Skeletal muscle cell (primary cell): ENCODE measurements at places on chromosomes 4 and X.

- no peak for DNase-seq
Observed at GRCh38 chr4:28360681-28361080, 1500.0 kb downstream of the STIM2 start.

DNA sequence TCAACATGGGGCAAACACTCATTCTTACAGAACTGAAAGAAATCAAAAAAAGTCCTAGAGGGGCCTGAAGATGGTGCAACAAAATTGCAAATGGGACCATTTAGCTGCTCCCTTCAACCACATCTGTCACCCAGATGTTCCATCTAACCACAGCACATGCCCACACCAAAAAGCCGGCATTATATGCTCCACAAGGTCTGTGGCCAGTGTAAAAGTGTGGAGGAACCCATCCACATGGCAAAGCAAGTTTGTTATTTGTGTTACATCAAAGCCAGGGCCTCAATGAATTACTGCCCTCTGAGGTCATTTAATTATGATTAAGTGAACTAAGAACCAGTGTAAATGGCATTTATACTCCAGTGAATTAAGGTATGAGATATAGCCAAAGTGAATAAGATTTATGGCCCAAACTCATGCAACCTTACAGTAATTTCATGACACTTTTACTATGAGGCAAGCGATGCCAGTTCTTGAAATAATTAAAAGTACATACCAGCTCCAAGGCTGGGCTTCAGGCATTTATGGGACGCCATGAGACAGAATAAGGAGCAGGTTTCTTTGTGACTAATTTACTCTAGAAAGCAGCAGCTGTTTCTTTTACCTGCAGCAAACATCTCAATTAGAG is 48.7 kb upstream of the FGF16 start:
- DNase-seq, result no peak

DNA sequence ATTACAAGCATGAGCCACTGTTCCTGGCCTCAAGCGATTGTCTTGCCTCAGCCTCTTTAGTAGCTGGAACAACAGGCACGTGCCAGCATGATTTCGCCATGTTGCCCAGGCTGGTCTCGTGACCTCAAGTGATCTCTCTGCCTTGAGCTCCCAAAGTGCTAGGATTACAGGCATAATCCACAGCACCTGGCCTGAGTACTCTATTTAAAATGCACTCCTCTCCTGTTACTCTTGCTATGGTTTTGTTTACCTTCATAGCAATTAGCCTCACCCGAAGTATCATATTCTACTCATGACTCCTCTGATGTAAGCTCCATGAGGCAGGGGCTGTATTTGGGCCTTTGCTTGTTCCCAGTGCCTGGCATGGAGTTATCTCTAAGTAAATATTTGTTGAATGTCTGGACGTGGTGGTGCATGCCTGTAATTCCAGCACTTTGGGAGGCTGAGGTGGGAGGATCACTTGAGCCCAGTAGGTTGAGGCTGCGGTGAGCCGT is 92.5 kb upstream of the SLC34A2 start:
- no peak for DNase-seq

GRCh38 chr4:184094532-184095159 is 123.0 kb downstream of the ENPP6 start:
- DNase-seq, result no peak

GRCh38 chr4:48196758-48197504 is 62.9 kb upstream of the TXK start:
- DNase-seq, result no peak

DNA sequence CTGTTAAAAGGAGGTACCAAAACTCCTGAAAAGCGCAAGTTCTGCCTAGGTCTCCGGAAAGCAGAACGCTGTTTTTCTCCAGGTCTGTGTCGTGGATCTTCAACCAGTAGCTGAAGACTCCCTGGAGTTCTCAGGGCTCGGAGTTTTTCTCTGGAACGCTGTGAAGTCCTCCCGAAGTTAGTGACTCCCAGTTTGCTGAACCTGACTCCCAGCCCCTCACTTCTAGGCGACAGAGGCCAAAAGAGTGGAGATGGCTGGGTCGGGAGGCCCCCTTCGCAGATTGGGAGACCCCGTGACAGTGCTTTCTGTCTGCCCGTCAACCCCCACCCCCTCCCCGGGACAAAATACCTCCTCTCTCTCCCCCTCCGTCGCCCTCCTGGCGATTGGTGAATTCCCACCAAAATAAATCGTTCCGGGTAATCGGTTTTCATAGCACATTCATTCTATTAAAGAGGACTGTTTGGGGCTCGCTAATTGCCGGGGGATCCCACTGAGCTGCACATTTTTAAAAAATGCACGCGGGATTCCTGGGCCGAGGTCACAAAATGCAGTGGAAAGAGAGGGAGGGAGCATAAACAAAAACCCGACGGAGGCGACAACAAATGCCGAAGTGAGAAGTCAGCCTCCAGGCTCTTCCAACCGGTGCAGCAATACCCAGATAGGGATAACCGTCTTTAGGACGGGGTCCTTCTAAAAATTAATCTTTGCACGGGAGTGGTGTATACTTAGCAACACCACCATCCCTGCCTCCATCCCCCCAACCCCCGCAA is 4.0 kb upstream of the MSX1 start:
- DNase-seq, result no peak

DNA sequence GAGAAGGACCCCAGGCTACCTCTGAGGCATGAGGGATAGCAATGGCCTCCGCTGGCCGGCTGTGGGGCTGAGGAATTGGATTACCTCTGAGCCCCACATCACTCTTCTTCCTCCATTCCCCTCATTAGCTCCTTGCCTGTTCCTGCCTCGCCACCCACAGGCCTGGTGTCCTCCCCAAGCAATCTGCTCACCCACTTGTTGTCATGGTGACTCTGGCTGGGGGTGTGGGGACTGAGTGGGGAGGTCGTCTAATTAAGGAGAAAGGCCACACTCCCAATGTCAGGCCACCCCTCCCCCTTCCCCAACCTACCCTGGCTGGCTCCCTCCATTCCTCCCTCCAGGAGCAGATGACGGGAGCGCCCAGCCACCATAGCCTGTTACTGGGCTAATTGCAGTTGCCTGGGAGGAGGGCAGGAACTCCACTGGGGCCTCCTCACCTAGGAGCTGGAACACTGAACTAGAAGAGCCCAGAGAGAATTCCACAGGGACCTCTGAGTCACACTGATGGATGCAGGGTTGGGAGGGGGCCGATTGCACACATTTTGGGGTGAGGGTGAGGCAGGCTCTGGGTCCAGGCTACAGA is 20.7 kb downstream of the NALF2 start:
- DNase-seq, result no peak

DNA sequence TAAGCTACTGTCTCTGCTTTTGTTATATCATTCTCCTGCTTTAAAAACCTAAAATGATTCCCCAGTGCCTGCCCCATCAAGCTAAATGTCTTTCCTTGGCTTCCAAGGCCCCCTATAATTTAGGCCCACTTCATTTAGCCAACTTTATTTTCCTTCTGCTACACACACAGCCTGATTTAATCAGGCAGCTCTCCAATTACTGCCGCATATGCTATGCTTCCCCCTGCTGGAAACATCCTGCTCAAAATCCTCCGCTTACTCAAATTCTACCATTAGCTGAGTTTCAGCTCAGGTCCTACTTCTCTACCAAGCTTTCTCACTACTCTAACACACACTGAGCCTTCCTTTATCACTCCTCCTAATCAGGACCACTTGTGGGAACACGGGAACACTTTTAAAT is 17.0 kb downstream of the LAMP2 start:
- DNase-seq, result no peak

DNA sequence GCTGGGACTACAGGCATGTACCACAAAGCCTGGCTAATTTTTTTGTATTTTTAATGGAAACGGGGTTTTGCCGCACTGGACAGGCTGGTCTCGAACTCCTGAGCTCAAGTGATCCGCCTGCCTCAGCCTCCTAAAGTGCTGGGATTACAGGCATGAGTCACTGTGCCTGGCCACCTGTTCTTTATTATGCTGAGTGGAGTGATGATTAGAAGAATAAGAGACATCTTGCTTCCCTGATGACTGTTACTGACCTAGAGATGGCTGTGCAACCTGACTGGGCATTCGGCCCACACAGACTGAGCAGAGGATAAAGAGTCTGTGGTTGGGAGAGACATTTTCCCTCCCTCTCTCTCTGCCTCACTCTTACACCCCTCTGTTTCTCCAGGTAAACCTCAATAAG is 56.7 kb downstream of the SPINK2 start:
- DNase-seq, result peak; percentile 48

- DNase-seq, result no peak
Observed at GRCh38 chr4:140257461-140258305, 103.7 kb upstream of the MAML3 start.

- no peak for DNase-seq
Observed at GRCh38 chr4:78342125-78342524, 209.4 kb upstream of the ANXA3 start.

- DNase-seq, result no peak
Observed at GRCh38 chrX:17497193-17497592, 122.2 kb downstream of the NHS start.

DNA sequence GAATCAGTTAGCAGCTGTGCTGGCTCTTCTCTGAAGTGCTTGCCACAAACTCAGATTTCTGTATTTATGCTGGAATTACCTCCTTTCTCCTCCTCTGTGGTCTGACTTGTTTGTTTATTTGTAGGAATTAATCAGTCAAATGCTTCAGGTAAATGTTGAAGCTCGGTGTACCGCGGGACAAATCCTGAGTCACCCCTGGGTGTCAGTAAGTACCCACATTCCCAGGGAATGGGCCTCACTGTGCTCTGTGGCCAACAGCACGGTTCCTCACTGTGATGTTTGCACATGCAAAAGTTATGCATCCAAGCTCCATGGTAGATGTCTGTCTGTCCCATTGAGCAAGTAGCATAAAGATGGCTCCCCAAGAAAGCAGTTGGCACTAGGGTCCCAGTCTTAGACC is 169.9 kb downstream of the DCLK2 start:
- no peak for DNase-seq

DNA sequence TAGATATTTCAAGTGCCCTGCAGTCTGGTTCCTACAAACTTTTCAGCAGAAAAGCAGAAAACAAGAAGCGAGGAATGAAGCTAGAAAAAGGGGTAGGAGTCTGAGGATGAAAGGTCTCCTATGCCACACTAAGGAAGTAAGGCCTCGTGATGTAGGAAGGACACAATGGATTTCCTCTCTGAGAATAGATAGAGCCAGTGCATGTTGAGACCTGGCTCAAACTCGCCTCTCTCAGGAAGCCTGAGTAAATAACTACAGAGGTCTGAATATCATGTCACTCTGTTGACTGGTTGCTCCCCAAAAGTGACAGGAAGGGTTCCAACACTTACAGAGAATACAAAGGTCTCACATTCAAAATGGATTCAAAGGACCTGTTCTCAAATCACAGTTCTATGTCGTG is 93.3 kb downstream of the GRIA3 start:
- no peak for DNase-seq

- no peak for DNase-seq
Observed at GRCh38 chr4:183300070-183300469, 20.0 kb downstream of the CLDN22 start.
